ENCODE measurements at places on chromosomes 4 and X. TPM values are rescaled to one million over a fixed set of nuclear protein-coding genes. Genes with fewer than 3 reads are reported as not detected.

Gene IQCM
- polyA plus RNA-seq, result not detected

Gene LUZP4
- polyA plus RNA-seq, result not detected

Gene RBM46
- polyA plus RNA-seq, result 0.05 TPM

Gene GABRE
- polyA plus RNA-seq, result 9.4 TPM

Gene CHRDL1
- 10.4 TPM for polyA plus RNA-seq

Gene STARD8
- polyA plus RNA-seq, result 19.7 TPM

Gene RLIM
- polyA plus RNA-seq, result 35.0 TPM

Gene MAGEC3
- polyA plus RNA-seq, result not detected

Gene CACNA1F
- 0.11 TPM for polyA plus RNA-seq

Gene NELFA
- 50.3 TPM for polyA plus RNA-seq

Gene MAGEA6
- not detected for polyA plus RNA-seq

Gene HSFX1
- 1.8 TPM for polyA plus RNA-seq

Gene CLDN22
- polyA plus RNA-seq, result not detected

Gene IL13RA2
- polyA plus RNA-seq, result 0.94 TPM

Gene SPATA4
- polyA plus RNA-seq, result 1.8 TPM

Gene PKD2
- polyA plus RNA-seq, result 74.1 TPM

Gene PGAM4
- 0.52 TPM for polyA plus RNA-seq

Gene VAMP7
- polyA plus RNA-seq, result 38.0 TPM

Measured in left renal cortex interstitium (tissue), 4 donors.